ENCODE measurements at places on chromosomes 3 and 15.

DNA sequence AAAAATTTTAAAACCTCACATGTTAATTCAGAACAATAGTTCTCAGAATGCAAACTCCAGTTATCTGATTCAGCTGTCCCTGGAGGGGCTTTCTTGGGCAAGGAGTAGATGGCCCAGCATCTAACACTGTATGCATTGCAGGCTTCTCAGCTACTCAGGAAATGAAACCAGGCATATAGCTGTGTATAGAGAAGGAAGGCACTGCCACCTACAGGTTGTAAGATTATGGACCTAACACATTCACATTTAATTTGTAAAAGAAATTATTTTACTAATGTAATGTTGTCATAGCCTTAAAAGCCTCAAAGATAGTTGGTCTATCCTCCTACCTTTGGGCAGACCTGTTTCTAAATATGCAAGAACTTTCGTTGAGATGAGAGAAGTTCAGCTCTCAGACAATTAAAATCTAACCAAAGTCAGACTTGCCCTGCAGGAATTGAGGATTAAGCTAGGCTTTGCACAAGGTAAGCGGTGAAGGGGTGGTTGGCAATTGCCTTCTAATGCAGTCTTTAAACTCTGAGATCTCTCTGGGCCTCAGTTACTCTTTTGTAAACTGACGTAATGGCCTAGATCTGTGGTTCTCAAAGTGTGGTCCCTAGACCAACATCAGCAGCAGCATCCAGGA lies 132.8 kb upstream of the SLC24A5 start:
- no peak for DNase-seq

DNA sequence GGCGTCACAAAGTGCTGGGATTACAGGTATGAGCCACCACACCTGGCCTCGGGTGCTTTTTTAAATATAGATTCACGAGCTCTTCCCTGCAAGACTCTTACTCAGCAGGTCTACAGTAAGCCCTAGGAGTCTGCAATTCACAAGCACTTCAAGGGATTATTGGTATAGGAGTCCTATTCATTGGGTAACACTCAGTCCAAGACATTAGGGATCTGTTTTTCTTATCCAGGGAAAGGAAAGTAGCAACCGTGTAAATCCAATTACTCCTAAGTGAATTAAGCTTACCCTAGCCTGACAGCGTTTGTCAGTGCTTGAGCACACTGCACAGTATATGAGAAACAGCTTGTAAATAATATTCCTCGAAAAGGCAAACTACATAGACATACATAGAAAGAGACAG lies 109.9 kb downstream of the SENP2 start:
- no peak for DNase-seq

GRCh38 chr3:112744106-112744505 lies 102.6 kb downstream of the CD200R1L start:
- DNase-seq, result no peak

- DNase-seq, result no peak
Observed at GRCh38 chr3:5456199-5456598, 268.7 kb downstream of the EDEM1 start.

- no peak for DNase-seq
Observed at GRCh38 chr3:106573605-106574004, 704.8 kb upstream of the CBLB start.

DNA sequence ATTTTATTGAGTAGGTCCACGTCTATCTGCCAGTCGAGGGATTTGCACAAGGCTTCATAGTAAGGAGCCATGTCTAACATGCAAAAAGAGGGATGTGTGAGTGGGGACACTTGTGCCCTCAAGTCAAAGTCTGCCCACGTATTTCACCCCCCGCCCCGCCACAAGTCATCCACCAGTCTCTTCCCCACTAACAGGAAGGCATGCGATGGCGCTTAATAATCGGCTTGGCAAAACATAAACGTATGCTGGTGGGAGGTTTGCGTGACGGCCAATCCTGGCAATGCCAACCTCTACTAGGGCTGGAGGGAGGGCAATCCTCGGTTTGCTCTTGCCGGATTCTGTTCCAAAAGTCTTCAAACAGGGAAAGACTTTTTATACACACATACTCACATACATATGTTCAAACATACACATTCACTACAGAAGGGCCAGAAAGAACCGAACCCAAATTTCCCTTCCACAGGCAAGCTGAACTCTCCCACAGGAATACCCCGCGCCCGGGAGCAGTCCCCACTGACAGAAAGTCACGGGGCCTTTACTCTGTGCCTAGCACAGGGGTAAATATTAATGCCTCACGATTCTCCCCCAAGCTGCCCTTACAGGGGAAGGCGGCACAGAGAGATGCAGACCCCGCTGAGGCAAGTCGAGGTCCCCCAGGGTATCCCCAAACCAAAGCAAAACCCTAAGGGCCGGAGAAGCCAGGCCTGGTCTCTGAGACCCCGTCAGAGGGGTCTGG lies 675 bp downstream of the PSMD6 start:
- peak; percentile 12 for DNase-seq

GRCh38 chr3:153087595-153088566 lies 74.1 kb upstream of the RAP2B start:
- DNase-seq, result no peak

DNA sequence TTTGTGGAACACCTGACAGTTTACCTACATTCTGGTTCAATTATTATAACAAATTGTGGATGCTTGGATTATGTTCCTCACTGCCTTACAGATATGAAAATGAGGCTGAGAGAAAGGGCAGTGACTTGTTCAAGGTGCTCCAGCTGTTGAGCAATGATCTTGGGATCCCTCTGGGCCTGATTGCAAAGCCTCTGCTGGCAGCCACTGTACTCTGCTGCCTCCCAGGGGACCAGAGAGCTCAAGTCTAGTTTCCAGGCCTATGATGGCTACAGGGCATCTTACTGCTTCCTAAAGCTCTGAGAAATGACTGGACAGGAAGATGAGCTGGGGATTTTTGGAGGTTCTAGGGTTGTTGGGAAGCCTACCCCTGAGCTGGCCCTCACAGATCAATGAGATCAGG lies 2.3 kb upstream of the SHC4 start:
- no peak for DNase-seq

- DNase-seq, result no peak
Observed at GRCh38 chr3:180188512-180189309, 152.0 kb upstream of the PEX5L start.

Measured in T-helper 22 cell (primary cell).